ENCODE measurements at places on chromosomes 7 and 10. TPM values are rescaled to one million over a fixed set of nuclear protein-coding genes. Genes with fewer than 3 reads are reported as not detected.

CALML5 gene
- not detected for total RNA-seq

GJC3 gene
- not detected for total RNA-seq

C10orf120 gene
- not detected for total RNA-seq

CLCN1 gene
- not detected for total RNA-seq

FAM24A gene
- not detected for total RNA-seq

CPEB3 gene
- total RNA-seq, result 1.1 TPM

LHFPL3 gene
- not detected for total RNA-seq

MMRN2 gene
- 0.93 TPM for total RNA-seq

AKR1C3 gene
- total RNA-seq, result 0.28 TPM

UPK3BL2 gene
- 6.3 TPM for total RNA-seq

PNLIP gene
- not detected for total RNA-seq

CYP17A1 gene
- total RNA-seq, result not detected

JAKMIP3 gene
- 0.09 TPM for total RNA-seq

RFC2 gene
- 30.3 TPM for total RNA-seq

SLC16A12 gene
- total RNA-seq, result not detected

NKX2-3 gene
- not detected for total RNA-seq

ACTL6B gene
- total RNA-seq, result not detected

STRIP2 gene
- 2.2 TPM for total RNA-seq

GOT1 gene
- total RNA-seq, result 41.9 TPM

STK32C gene
- 6.1 TPM for total RNA-seq

AKR1D1 gene
- total RNA-seq, result not detected

TDRD1 gene
- not detected for total RNA-seq

CFAP43 gene
- total RNA-seq, result not detected

KCND2 gene
- not detected for total RNA-seq

KIFBP gene
- total RNA-seq, result 48.4 TPM

NUPR2 gene
- total RNA-seq, result not detected

RGR gene
- not detected for total RNA-seq

GPR15LG gene
- not detected for total RNA-seq

CRTAC1 gene
- total RNA-seq, result not detected

CPA1 gene
- total RNA-seq, result not detected

PIP gene
- total RNA-seq, result not detected

ADRB1 gene
- not detected for total RNA-seq

FAM13C gene
- not detected for total RNA-seq

CDK5 gene
- total RNA-seq, result 40.3 TPM

SAMD9 gene
- total RNA-seq, result 8.7 TPM

PLXDC2 gene
- 2.8 TPM for total RNA-seq

AMPH gene
- total RNA-seq, result 4.6 TPM

FXYD4 gene
- not detected for total RNA-seq

ETV1 gene
- 25.7 TPM for total RNA-seq

COPS6 gene
- 265 TPM for total RNA-seq

LRRC18 gene
- not detected for total RNA-seq

EPO gene
- total RNA-seq, result not detected

SKIDA1 gene
- total RNA-seq, result 0.71 TPM

OR9A2 gene
- total RNA-seq, result not detected

MET gene
- total RNA-seq, result 146 TPM

EVX1 gene
- total RNA-seq, result not detected

SRRM3 gene
- not detected for total RNA-seq

GNG11 gene
- 30.9 TPM for total RNA-seq

LBX1 gene
- not detected for total RNA-seq

AGMO gene
- 0.07 TPM for total RNA-seq

NPC1L1 gene
- total RNA-seq, result not detected
